SJCRH30 (cell line): ENCODE measurements at places on chromosomes 4 and X. TPM values are rescaled to one million over a fixed set of nuclear protein-coding genes. Genes with fewer than 3 reads are reported as not detected.

DNA sequence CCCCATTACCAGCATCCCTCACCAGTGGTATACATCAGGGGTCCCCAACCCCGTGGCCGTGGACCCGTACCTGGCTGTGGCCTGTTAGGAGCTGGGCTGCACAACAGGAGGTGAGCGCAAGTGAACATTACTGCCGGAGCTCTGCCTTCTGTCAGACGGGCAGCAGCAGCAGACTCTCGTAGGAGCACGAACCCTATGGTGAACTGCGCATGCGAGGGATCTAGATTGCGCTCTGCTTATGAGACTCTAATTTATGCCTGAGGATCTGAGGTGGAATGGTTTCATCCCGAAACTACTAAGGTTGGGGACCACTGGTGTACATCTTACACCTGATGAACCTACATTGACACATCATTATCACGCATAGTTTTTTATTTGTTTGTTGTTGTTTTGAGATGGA is 52.8 kb upstream of the DHX15 start:
- no peaks in the 10 kb centered on the region for H3K4me1 ChIP-seq
- no peak for DNase-seq
- H3K4me3 ChIP-seq, result no peak overlapping the region
- H3K36me3 ChIP-seq, result no peaks in the 10 kb centered on the region
- peaks cover 5% of the 10 kb centered on the region; the same call in 1 of the 2 replicates for H3K27me3 ChIP-seq

DNA sequence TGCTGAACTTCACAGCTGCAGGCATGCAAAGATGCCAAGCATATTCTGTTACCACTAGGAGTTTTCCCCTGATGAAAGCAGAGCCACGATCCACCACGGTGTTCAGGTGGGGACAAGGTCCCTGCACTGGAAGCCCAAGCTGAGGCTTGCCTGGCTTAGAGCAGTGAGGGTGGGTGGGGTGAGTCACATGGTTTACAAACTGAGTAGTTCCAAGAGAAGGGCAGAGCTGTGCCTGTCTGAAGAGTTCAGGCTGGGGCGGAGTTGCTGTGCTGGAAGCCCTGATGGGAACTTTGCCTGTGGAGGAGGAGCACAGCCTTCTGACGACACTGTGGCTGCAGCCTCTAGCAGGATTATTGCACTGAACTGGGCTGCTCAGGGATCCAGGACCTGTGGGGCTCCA is 45.5 kb downstream of the FAM9B start:
- H3K27me3 ChIP-seq, result no peaks in the 10 kb centered on the region
- no peak overlapping the region for H3K4me3 ChIP-seq
- peak; percentile 4 for DNase-seq
- H3K4me1 ChIP-seq, result no peaks in the 10 kb centered on the region
- no peak overlapping the region for H3K27ac ChIP-seq

GRCh38 chrX:48741834-48742233 is 19.7 kb upstream of the GLOD5 start:
- no peaks in the 10 kb centered on the region for H3K36me3 ChIP-seq
- H3K27ac ChIP-seq, result no peak overlapping the region
- no peaks in the 10 kb centered on the region for H3K4me1 ChIP-seq
- no peaks in the 10 kb centered on the region for H3K27me3 ChIP-seq
- no peak for DNase-seq
- H3K4me3 ChIP-seq, result no peak overlapping the region

DNA sequence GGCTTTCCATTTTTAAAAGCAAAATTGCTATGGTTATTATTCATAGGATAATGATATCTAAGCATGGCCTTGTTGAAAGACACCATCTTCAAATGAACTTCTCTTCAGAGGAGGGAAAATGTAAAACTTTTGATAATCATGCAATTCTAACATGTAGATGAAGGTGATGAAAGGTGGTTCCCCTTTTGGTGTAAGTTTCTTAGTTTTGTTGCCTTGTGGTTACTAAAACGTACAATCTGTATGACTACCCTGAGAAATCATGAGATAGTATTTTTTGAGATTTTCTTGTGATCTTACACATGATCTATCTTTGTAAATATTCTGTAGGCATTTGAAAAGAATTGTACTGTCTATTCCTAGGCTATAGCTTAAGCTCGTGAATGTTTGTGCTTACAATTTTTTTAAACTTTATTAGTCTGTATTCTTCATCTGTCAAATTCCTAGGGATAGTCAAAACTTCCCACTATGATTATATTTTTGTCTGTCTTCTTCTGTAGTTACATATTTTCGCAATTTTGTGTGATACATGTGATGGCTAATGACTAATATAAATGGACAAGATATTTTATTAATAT is 47.5 kb downstream of the PTPN13 start:
- peaks cover 2% of the 10 kb centered on the region; the same call in 1 of the 2 replicates for H3K36me3 ChIP-seq
- no peak overlapping the region for H3K27ac ChIP-seq
- H3K4me1 ChIP-seq, result no peaks in the 10 kb centered on the region
- H3K4me3 ChIP-seq, result no peak overlapping the region

DNA sequence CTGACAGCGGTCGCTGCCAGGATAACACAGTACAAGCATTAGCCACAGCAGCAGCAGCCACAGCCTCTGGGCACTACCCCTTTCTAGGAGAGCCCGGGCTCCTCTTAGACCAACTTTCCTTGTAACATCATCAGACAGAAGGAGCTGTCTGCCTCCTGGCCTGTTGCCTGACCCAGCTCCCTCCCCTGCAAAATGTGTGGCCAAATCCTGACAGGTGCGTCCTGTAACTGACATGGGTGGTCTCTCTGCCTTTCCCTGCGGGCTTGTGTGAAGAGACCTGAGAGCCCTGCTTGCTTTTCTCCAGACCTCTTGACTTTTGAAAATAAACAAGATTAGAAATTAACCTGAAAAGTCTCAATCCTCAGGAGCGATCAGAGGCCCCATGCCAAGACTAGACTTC is 824.9 kb downstream of the RAPGEF2 start:
- H3K27ac ChIP-seq, result peak overlapping the region; percentile 31; the same call in 1 of the 2 replicates
- H3K36me3 ChIP-seq, result no peaks in the 10 kb centered on the region
- H3K27me3 ChIP-seq, result no peaks in the 10 kb centered on the region
- DNase-seq, result peak; percentile 82

- H3K36me3 ChIP-seq, result no peaks in the 10 kb centered on the region
- H3K27ac ChIP-seq, result no peak overlapping the region
- peaks cover 5% of the 10 kb centered on the region; the same call in 1 of the 2 replicates for H3K4me1 ChIP-seq
- no peak overlapping the region for H3K4me3 ChIP-seq
- DNase-seq, result no peak
- H3K27me3 ChIP-seq, result peaks cover 24% of the 10 kb centered on the region
Observed at GRCh38 chr4:7196736-7197135, 4.4 kb downstream of the SORCS2 start.

DNA sequence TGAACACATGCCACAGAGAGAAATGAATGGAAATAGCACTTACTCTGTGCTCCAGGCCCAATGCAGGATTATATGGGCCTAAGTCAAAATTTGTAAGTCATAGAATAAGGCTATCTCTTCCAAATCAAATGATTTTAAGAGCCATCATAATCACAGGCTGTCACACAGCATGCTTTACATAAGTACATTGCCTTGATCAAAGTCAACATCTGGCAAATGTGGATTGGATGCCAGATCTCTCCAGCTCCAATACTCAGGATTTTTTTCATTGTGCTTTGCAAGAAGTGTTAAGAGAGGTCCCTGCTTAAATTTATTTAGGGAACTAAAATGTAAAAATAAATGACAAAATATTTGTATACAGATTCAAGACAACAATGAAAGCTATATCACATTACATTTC is 299.9 kb downstream of the PRDM5 start:
- no peak overlapping the region for H3K4me3 ChIP-seq
- no peaks in the 10 kb centered on the region for H3K4me1 ChIP-seq
- no peaks in the 10 kb centered on the region for H3K27me3 ChIP-seq
- peak; percentile 8 for DNase-seq
- no peaks in the 10 kb centered on the region for H3K36me3 ChIP-seq

The BEX5 gene
- not detected in 2 replicates for total RNA-seq
